ENCODE measurements at places on chromosomes 7 and 10. TPM values are rescaled to one million over a fixed set of nuclear protein-coding genes. Genes with fewer than 3 reads are reported as not detected.

Gene HOGA1
- total RNA-seq: 0.68 TPM

Gene MEOX2
- total RNA-seq: not detected

Gene LRRD1
- not detected for total RNA-seq

Gene PODXL
- 8.3 TPM for total RNA-seq

Gene ANKRD30A
- total RNA-seq: not detected

Gene RAB19
- total RNA-seq: not detected

Gene NRAP
- not detected for total RNA-seq

Gene TAS2R40
- not detected for total RNA-seq

Gene IDE
- 40.9 TPM for total RNA-seq

Gene ZPBP
- total RNA-seq: not detected

Gene VWDE
- not detected for total RNA-seq

Gene GIMAP8
- not detected for total RNA-seq

DNA sequence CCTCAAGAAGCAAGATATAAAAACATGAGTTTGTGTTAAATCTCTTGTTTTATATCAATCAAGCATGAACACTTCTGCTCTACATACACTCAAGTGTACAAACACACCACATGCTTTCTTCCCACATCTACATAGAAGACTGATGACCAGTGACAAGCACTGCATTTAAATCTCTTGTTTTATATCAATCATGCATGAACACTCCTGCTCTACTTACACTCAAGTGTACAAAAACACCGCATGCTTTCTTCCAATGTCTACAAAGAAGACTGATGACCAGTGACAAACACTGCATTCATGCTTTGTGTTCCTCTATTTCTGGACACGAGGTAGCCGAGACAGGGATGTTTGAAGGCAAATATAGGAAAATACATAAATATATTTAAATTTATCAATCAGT is 642.0 kb upstream of the PFKP start:
- no peak for DNase-seq

GRCh38 chr10:33055625-33056024 is 97.6 kb upstream of the ITGB1 start:
- peak; percentile 28 for DNase-seq

GRCh38 chr10:37549054-37549453 is 308.4 kb downstream of the ZNF248 start:
- DNase-seq: no peak

GRCh38 chr7:130273081-130273932 is 6.6 kb downstream of the CPA2 start:
- DNase-seq: no peak

DNA sequence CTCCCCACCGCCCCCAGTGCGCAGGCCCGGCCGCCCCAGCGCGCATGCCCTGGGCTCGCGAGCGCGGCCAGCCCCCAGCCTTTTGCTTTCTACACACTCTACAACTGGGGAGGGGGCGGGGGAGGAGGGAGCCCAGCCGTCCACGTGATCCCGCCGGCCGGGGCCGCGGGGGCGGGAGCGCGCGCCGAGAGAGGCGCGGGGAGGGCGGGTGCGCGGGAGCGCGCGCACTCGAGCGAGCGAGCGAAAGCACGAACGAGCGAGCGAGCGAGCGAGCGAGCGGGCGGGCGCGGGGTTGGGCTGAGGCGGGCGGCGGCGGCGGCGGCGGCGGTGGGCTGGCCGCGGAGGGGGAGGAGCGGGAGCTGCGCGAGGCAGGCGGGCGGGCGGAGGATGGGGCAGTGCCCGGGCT is at the start of gene AUTS2:
Gene AUTS2 (plus strand): TSS at position 395 of the 406 bp plus-strand sequence. CDS start 1,179 bp downstream, outside the sequence.
- DNase-seq: no peak

DNA sequence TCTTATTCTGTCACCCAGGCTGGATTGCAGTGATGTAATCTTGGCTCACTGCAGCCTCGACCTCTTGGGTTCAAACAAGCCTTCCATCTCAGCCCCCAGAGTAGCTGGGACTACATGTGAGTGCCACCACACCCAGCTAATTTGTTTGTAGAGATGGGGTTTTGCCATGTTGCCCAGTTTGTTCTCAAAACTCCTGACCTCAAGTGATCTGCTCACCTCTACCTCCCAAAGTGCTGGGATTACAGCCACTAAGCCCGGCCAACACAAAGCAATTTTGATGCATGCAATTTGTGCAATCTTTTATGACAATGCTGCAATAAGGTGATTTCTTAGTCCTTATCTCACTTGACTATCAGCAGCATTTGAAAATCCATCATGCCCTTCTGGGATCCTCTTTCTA is 333.1 kb downstream of the FRMD4A start:
- DNase-seq: no peak

DNA sequence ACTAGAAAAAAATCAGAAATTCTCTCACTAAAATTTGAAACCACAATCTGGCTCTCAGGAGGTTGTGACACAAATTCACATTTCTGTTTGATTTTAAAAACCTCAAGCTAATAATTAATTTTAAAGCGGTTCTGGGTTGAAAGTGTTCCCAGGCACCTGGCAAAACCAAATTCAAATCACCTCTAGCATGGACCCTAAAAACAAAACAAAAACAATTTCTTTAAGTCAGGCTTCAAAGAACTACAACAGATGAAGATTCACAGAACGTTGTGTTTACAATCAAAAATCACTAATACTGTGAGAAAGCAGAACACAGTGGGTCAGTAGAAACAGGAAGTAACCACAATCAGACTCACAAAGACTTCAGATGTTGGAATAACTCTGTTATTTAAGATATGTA is 7.2 kb upstream of the RELN start:
- DNase-seq: no peak

DNA sequence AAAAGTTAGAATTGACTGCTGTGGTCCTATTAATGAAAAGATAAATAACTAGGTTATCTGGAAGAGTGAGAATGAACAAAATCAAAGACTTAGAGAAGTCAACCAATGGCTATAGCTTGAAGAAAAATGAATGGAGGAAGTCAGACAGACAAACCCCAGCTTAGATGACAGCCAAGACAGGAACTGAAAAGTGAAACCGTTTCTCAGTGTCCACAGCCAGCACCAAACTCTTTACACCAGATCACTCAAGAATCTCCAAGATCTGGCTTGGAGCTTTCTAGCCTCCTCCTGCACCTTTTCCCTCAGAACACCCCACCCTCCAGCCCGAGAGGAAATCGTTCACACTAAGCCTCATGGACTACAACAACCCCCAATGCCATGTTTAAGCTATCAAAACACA is 167.0 kb downstream of the SFMBT2 start:
- no peak for DNase-seq

DNA sequence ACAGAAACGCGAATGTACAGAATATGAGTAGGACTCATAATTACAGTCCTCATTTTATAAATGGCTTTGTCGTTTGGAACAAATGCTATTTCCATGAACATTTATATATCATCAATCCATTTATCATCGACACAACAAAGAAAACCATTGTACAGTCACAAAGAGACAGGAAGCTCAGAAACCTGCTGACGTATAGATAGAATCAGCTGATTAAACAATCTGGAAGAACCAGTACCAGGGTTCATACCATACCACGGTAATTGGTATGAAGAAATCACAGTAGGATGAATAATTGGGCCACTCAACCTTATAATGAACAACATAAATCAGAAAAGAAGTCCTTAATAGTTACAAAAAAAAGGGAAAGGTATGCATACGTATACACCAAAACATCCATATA is 295.0 kb downstream of the PARD3 start:
- no peak for DNase-seq

GRCh38 chr7:21587139-21587784 is 44.4 kb downstream of the DNAH11 start:
- DNase-seq: no peak

DNA sequence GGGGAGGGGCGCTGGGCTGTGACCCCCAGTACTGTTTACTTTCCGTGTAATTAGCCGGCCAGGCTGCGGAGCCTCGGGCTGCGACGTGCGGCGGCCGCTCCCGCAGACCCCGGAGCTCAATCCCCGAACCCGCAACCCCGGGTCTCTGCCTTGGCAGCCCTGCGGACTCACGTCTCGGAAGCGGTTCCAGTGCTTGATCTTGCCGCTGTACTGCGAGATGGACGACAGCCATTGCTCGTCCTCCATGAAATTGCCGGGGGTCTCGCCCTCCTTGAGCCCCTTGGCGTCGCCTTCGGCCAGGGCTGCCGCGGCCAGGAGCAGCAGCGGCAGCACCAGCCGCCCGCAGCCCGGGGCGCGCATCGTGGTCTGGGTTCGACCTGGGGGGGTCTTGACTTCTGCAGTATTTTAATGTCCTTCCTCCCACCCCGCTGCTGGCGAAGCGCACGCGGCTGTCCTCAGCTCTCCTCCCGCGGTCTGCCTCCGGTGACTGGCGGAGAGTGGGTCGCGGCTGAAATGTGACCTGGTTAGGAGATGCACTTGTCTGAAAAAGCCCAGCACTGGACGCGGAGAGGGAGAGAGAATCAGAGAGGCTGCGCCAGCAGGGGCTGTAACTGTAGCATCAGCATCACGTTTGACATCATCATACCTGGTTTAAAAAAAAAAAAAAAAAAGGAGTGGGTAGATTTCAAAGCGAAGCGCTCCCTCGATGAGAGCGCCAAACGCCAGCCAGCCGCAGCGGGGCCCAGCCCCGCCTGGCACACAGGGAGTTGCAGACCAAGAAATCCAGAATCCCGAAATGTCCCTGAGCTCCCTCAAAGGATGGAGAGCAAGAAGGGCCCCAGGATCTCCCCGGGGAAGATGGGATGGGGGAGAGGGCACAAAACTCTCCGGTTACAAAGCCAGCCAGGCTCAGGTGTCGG is at the start of gene SPOCK2:
Gene SPOCK2 (minus strand): TSS at position 583 of the 920 bp plus-strand sequence. CDS start 223 bp downstream, at position 360.
- DNase-seq: no peak

- DNase-seq: peak; percentile 84
Observed at GRCh38 chr7:17304926-17305325, 6.5 kb downstream of the AHR start.

DNA sequence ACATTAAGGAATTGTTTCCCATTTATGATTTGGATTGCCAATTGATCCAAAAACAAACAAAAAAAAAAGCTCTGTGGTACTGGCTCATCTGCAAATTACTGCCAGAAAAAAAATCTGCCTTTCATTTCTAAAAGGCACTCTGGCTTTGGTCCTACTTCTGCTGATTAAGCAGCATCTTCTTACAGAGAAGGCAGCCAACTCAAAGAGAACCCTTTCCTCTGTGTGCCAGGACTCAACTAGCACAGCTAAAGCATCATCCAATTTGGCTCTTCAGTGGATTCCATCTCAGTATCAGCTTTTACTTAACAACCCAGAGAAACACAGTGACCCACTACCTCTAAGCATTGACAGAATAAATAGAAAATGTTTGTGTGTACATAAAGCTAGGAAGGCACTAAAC is 80.6 kb downstream of the GSAP start:
- no peak for DNase-seq

- no peak for DNase-seq
Observed at GRCh38 chr7:20980232-20980631, 193.5 kb upstream of the SP8 start.

- DNase-seq: no peak
Observed at GRCh38 chr10:49009199-49009979, 69.7 kb upstream of the LRRC18 start.

- no peak for DNase-seq
Observed at GRCh38 chr10:81820418-81820817, 54.6 kb upstream of the NRG3 start.

DNA sequence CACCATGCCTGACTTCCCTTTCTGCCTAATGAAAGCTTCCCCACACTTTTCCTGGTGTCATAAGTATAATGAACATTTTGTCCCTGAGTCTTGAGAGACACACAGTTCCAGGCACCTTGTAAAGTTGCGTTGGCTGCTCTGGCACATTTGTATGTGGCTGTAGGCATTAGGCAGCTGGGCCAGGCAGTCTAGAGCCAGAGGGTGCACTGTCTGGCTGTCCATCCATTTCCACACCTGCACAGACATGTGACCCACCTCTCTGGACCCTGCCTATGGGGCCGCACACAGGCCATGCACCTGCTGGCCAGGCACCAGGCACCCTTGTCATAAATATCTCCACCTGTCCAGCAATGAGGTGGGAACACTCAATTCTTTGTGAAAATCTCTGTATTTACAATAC is 54.7 kb upstream of the ANTXRL start:
- no peak for DNase-seq

GRCh38 chr10:118908557-118909256 is 120.8 kb upstream of the NANOS1 start:
- no peak for DNase-seq

GRCh38 chr10:37754538-37755323 is 102.7 kb downstream of the ZNF248 start:
- DNase-seq: peak; percentile 4

- DNase-seq: no peak
Observed at GRCh38 chr7:115052706-115053105, 130.8 kb downstream of the MDFIC start.

DNA sequence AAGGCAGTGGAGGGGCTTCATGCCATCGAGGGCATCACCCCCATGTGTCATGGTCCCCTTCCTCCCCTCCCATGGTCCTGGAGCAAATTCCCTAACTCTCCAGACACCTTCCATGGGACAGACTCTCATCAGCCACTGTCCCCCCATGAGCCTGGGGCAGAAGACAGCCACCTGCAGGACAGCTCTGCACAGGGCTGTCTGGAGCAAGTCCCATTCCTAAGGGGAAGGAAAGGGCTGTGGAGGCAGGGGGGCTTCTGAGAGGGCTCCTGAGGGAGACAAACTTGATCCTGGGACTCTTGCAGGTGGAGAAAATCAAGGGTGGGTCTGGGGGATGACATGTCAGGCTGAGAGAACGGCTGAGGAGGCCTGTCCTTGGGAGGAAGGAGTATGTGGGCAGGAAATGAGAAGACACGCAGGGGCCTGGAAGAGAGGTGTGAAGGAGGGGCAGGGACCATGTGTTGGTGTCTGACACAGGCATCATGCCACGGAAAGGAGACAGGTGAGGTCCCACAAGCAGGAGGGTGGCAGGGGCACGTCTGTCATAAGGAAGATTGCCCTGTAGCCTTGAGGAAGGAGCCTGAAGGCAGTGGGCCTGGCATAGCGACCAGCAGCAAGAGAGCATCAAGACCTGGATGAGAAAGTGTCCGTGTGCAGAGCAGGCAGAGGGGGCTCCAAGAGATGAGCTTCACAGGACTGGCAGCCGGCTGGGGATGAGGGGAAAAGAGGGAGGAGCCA is 14.4 kb upstream of the GDF10 start:
- no peak for DNase-seq

- DNase-seq: peak; percentile 99
Observed at GRCh38 chr10:77392851-77393250, 244.8 kb downstream of the KCNMA1 start.

- DNase-seq: no peak
Observed at GRCh38 chr10:76459016-76459730, 1027.7 kb downstream of the LRMDA start.

GRCh38 chr10:34768261-34768971 is 46.7 kb downstream of the PARD3 start:
- no peak for DNase-seq

Data from HFFc6 (cell line).